ENCODE measurements at places on chromosomes 16 and 17. TPM values are rescaled to one million over a fixed set of nuclear protein-coding genes. Genes with fewer than 3 reads are reported as not detected.
A peak's percentile ranks its signal among the peaks of the same experiment; 100 is the strongest.

DNA sequence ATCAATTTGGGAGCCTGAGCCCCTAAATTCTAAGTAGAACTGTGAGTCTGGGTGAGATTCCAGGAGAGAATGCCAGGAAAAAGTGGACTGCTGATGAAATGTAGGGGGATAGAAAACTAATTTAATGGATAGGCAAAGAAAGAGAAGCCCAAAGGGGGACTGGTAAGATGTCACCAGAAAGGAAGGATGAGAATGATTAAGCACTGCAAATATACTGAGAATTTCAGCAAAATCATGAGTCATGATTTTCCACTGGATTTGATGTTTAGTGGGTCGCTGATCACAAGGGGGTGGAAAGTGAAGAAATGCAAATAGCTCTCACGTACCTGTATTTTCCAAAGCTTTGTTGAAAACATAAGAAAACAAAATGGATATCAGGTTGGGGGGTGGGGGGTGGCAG lies 201.8 kb downstream of the SLC39A11 start:
- H3K4me3 ChIP-seq, result no peak overlapping the region
- no peaks in the 10 kb centered on the region for H3K27me3 ChIP-seq
- H3K36me3 ChIP-seq, result peaks cover 13% of the 10 kb centered on the region
- DNase-seq, result no peak

DNA sequence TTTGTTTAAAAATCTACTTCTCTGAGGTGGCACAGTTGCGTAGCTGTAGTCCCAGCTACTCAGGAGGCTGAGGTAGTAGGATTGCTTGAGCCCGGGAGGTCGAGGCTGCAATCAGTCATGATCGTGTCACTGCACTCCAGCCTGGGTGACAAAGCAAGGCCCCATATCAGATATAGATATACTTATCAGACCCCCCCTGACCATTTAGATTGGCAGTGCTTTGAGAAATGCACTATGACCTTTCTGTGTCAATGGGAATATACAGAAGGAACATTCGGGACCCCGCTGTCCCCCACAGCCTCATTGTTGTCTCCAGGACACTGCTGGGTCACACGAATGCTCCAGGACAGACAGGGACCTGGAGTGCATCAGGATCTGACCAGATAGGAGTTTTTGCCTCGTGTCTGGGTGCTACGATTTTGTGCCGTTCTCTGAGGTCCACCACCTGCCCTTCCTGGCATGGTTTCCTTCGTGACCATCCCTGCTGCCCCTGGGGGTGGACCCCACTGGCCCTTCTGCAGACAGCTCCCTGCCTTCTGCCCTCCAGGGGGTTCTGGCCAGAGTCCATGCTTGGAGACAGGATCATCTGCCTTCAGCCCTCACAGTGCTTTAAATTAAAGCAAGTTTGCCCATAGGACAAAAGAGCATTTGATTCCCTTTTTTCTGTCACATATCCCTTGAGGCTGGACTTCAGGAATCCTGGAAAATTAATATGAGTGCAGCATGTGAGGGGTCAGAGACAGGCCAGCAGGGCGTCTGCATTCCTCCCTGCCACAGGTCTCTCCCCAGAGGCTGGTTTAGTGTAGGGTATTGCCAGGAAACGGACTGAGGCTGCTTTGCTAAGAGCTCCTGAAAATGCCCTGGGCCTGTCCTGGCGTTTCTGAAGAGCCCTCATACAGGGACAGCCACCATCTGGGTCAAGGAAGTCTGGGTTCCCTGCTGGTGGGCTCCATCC lies 19.3 kb downstream of the PLD6 start:
- H3K36me3 ChIP-seq, result peaks cover 32% of the 10 kb centered on the region
- no peak for DNase-seq
- peak overlapping the region; percentile 78 for H3K27ac ChIP-seq
- no peaks in the 10 kb centered on the region for H3K27me3 ChIP-seq
- peak overlapping the region; percentile 67 for H3K4me3 ChIP-seq
- peaks cover 44% of the 10 kb centered on the region for H3K4me1 ChIP-seq

DNA sequence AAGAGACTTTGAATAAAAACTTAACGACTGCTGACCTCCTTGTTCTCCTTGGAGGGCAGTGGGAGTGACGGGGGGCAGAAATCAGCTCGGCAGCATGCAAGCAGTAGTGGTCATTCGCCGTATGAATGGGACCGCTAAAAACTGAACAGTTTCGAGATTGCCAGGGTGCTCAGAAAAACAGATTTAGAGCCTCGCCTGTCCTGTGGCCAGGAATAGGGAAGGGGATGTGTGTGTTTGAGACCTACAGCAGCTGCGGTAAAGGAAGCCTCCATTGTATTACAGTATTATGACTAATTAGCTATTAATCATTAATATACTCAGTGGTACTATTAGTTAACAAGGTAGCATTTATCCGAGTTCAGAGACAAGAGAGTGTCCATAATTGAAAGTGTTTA lies 670 bp upstream of the ZNF652 start:
- peak overlapping the region; percentile 54 for H3K27ac ChIP-seq
- H3K4me1 ChIP-seq, result peaks cover 53% of the 10 kb centered on the region
- peak overlapping the region; percentile 82 for H3K4me3 ChIP-seq
- no peaks in the 10 kb centered on the region for H3K27me3 ChIP-seq

GRCh38 chr16:85077039-85077438 lies 35.2 kb downstream of the CIBAR2 start:
- no peak overlapping the region for H3K4me3 ChIP-seq
- H3K27ac ChIP-seq, result no peak overlapping the region
- no peaks in the 10 kb centered on the region for H3K27me3 ChIP-seq

DNA sequence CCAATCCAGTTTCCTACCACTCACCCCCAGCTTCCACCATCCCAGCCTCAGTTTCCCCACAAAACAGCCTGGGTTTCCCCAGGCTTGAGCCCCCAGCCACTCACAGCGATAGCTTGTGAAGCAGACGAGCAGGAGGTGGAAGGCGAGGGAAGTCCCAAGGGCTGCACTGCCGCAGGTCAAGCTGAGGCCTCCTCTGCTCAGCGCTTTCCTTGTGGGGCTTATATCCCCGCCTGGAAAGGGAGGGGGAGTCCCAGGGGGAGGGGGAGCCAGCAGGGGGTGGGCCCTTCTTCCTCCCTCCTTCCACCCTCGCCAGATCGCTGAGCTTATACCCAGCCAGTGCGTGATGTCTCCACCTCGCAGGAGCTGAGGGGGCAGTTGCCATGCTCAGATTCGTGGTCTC lies at the start of gene PYY:
Gene PYY (minus strand): TSS at position 195 of the 400 bp plus-strand sequence. CDS start 457 bp downstream, outside the sequence.
- DNase-seq, result no peak
- peak within 1 kb of the TSS; percentile 14 for H3K4me3 ChIP-seq
- H3K36me3 ChIP-seq, result no peaks in the 10 kb centered on the region
- H3K27me3 ChIP-seq, result peaks cover 48% of the 10 kb centered on the region
- H3K4me1 ChIP-seq, result peaks cover 2% of the 10 kb centered on the region
- H3K27ac ChIP-seq, result no peak within 1 kb of the TSS

GRCh38 chr17:57994436-57994835 lies 6.4 kb upstream of the VEZF1 start:
- peaks cover 35% of the 10 kb centered on the region for H3K36me3 ChIP-seq
- peak overlapping the region; percentile 56 for H3K27ac ChIP-seq
- H3K4me3 ChIP-seq, result no peak overlapping the region
- peaks cover 42% of the 10 kb centered on the region for H3K4me1 ChIP-seq
- DNase-seq, result no peak
- H3K27me3 ChIP-seq, result no peaks in the 10 kb centered on the region

- H3K4me1 ChIP-seq, result peaks cover 8% of the 10 kb centered on the region
- DNase-seq, result no peak
- H3K36me3 ChIP-seq, result peaks cover 19% of the 10 kb centered on the region
- H3K27me3 ChIP-seq, result peaks cover 36% of the 10 kb centered on the region
These were observed 9.7 kb upstream of the HOXB2 start for GRCh38 chr17:48554412-48555257.

GRCh38 chr17:3914312-3914670 lies 2.0 kb downstream of the P2RX1 start:
- peaks cover 28% of the 10 kb centered on the region for H3K4me1 ChIP-seq
- no peaks in the 10 kb centered on the region for H3K27me3 ChIP-seq
- H3K4me3 ChIP-seq, result no peak overlapping the region
- no peak overlapping the region for H3K27ac ChIP-seq
- H3K36me3 ChIP-seq, result no peaks in the 10 kb centered on the region

DNA sequence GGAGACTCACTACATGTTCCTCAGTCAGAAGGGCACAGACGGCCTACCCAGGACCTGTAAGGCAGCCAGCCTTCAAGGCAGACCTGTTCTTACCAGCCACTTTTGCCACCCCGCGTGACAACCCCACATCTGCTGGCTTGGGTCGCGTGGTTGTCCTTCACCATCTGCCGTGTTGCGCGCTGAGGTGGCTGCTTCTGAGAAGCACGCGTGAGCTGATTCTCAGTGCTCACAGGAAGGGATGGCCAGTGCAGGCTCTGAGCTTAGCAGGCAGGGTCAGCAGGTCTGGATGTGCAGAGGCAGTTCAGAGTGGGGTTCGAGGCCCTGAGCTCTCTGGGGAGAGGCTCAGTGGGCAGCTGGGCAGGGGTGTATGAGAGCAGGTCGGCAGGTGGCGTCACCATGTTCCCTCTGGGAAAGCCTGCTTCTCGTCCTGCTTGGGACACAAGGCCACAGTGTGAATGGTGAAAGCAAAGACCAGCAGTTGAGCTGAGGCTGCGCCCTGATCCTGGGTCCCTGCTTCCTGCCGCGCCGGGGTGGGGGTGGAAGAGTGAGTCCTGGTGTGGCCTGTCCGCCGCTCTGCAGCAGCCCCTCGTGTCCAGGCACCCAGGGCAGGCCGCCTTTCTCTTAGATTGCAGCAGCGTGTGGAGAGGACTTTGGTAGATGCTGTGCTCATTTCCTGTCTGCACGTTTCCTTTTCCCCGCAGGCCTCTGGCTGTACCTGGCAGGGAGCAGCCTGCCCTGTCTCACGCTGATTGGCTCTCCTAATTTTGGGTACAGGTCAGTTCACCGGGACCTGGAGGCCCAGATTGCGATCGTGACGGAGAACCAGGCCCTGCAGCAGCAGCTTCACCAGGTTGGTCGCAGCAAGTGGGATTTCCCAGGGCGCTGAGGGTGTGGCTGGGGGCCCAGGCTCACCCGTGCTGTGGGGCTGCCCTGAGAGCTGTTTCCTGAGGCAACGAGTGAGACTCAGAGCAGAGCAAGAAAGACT lies 36.0 kb downstream of the PGS1 start:
- H3K27ac ChIP-seq, result peak overlapping the region; percentile 95
- peak overlapping the region; percentile 85 for H3K4me3 ChIP-seq
- peak; percentile 91 for DNase-seq
- peaks cover 76% of the 10 kb centered on the region for H3K4me1 ChIP-seq

Gene MPV17L
- 0.09 TPM for total RNA-seq

Gene ZNF598
- 99.0 TPM for total RNA-seq

Gene KRT32
- not detected for total RNA-seq

Gene SPNS2
- 0.17 TPM for total RNA-seq

Gene KANSL1
- total RNA-seq, result 82.8 TPM

Gene DNASE1
- 11.0 TPM for total RNA-seq

Measured in activated CD4-positive, alpha-beta T cell treated with anti-CD3 and anti-CD28 coated beads, Interleukin-2, amount 10 ng/mL, durations not matched to agents 24 days and 14 days (primary cell).